ENCODE measurements at places on chromosomes 16 and 17.
A peak's percentile ranks its signal among the peaks of the same experiment; 100 is the strongest.

DNA sequence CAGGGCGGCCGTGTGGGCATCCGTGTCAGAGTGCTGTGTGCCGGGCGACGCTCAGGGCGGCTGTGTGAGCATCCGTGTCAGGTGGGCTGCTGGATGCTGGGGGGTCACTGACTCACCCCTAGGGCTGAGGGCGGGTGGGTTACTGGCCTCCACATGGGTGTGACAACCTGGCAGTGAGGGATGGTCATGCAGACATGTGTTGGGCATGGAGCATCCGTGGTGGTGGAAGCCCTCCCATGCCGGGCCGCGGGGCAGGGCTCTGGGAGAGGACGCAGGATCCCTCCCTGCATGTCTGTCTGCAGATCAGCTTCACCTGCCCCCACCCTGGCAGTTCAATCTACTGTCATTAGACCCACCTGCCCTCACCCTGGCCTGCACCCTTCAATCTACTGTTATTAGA, 56.3 kb downstream of the METRNL start:
- no peak for DNase-seq

DNA sequence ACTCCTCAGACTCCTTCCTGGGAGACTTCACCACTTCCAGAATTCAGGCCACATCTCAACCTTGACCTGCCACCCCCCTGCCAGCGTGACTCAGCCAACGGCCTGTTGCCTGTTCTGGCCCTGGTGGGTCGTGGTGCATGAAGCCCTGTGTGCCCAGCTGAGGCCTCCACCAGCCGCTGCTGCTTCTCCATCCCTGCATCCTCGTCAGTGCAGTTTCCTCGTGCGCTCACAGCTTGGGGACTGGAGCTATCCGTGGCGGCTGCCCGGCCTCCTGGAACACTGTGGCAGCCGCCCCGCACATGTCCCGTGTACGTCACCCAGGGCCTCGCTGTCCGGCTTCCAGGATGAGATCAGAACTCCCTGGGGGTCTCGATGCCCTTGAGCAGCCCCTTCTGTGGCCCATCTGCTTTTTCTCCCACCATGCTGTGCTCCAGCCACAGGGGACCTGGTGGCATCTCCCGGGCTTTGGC, 8.0 kb upstream of the TEDC2 start:
- DNase-seq, result no peak

DNA sequence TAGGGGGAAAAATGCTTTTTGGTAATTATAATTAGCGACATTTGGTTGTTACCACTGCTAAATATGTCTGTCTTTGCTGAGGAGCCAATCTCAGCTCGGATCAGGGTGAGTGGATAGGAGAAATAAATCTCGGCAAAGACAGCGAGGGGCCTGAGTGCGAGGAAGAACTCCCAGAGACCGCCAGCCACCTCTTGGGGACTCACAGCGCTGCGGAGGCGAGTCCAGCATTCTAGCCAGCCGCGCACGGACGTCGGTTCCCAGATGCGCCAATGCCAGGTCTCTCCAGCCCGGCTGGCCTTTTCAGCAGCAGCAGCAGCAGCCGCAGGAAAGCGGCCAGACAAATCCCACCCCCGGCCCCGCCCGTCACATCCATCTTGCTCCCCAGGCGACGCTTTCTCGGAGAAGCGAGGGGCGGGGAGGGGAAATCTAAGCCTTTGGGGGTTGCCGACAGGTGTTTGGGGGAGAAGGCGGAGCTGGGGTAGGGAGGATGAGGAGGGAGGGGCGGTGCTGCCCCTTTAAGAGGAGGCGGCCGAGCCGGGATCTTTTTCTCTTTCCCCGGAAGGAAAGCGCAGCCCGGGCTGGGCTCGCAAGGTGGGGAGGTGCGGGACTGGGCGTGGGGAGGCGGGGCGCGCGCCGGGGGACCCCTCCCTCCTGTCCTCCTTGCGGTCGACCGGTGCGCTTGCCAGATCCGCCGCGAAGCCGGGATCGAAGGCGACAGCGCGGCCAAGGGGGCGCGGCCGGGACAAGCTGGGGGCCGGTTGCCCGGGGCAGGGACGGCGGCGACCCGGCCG, at the start of gene ITGA3:
ITGA3 (plus strand) TSS at position 685 of the 791 bp plus-strand sequence. CDS start 330 bp downstream, outside the sequence.
- DNase-seq, result peak; percentile 75

DNA sequence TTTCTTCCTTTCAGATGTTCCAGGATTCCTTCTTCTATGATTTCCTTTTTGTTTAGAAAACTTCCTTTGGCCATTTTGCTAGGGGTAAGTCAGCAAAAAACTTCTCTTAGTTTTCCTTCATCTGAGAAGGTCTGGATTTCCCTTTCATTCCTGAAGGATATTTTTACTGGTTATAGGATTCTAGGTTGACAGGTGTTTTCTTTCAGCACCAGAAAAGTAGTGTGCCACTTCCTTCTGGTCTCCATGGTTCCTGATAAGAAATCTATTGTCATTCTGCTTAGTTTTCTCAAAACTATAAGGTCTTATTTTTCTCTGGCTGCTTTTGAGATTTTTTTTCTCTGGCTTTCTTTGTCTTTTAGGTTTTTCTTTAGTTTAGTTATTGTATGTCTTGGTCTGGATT, 27.6 kb downstream of the MPRIP start:
- no peak for DNase-seq

GRCh38 chr17:7989781-7990655, 12.4 kb upstream of the GUCY2D start:
- DNase-seq, result peak; percentile 69

DNA sequence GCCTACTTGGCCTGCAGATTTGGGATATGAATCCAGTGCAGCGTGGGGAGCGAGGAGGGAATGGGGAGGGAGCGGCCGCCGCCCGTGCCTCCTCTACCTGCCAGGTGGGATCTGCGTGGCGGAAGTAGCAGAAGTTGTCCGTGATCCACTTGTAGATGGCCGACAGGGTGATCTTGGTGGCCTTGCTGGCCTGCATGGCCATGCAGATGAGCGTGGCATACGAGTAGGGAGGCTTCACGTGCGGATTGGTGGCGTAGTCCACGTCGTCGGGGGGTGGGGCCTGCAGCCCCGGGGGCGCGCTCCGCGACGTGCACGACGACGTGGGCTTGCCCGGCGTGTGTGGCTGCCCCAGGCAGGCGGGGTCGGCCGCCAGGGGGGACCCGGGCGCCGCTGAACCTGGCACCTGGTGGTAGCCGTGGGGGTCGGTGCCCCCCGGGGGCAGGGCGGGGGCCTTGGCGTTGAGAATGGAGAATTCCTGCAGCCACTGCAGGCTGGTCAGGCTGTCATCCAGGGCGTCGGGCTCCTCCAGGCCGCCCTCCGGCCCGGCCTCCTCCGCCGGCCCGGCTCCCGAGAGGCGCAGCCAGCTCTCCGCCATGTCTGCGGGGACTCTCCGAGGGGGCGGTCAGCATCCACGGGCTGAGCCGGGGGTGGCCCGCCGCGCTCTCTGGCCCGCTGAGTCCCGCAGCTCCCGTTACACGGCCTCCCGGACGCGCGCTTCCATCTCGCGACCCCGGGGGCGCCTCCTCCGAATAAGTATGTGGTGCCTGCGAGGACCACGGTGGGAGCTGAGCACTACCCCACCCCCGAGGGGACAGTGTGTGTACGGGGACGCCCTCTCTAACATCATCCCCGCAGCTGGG, 1.0 kb downstream of the FOXJ1 start:
- no peak for DNase-seq

- peak; percentile 64 for DNase-seq
These were observed 41.5 kb downstream of the CYB5B start for GRCh38 chr16:69465881-69466280.

DNA sequence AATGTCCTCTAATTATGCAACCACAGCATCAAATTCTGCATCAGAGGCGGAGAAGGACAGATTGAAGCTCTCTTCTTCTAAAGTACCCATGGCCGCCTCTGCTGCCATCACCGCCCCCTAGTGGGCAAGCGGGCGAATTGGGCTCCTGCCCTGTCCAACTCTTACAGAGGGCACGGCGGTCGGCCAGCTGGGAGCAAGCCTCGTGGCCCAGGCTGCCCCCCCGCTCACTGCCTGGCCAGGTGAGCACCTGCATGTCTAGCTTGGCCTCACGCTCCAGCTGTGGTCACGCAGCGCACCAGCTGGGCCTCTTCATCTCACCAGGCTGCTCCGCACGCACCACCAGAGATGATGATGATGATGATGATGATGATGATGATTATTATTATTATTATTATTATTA, 146.1 kb upstream of the TOM1L1 start:
- no peak for DNase-seq

DNA sequence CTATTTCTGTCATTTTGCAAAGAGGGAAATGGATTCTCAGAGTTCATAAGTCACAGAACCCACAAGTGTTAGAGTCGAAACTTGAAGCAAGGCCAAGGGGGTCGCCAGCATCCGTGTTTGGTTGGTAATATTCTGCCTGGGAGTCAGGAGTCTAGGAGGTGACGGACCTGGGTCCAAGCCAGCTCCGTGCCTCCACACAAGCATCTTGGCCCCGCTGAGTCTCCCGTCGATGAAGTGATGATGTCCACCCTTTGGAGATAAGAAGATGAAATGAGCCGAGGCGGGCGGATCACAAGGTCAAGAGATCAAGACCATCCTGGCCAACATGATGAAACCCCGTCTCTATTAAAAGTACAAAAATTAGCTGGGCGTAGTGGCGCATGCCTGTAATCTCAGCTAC, 53.2 kb upstream of the TNRC6C start:
- DNase-seq, result no peak

- DNase-seq, result no peak
These were observed 36.7 kb downstream of the SNX11 start for GRCh38 chr17:48144231-48144630.

DNA sequence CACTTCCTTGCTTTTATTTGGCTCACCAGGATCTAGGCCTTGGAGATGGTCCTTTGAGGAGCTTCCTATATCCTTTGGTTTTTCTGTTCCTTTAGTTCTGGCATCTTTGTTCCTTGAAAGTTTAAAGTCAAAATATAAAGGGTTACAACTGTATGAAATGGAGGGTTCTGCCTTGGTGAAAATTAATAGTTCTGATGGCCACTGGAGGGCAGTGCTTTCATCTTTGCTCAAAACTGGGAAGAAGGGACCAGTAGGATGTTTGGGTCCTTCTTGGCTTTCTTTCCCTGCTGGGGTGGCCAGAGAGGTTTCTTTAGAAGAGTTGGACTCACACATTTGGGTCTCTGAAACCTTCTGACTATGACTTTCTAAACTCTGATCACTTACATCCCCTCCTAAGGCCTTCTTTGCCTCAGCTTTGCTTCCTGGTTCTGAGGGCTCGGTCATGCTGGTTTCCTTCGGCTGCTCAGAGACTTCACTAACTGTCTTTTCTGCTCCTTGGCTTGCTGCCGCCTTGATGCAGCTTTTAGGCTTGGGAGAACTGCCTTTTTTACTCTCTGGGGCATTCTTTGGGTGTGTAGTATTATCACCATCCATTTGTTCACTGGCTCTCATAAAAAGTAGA, 10.9 kb upstream of the ITGA2B start:
- no peak for DNase-seq

DNA sequence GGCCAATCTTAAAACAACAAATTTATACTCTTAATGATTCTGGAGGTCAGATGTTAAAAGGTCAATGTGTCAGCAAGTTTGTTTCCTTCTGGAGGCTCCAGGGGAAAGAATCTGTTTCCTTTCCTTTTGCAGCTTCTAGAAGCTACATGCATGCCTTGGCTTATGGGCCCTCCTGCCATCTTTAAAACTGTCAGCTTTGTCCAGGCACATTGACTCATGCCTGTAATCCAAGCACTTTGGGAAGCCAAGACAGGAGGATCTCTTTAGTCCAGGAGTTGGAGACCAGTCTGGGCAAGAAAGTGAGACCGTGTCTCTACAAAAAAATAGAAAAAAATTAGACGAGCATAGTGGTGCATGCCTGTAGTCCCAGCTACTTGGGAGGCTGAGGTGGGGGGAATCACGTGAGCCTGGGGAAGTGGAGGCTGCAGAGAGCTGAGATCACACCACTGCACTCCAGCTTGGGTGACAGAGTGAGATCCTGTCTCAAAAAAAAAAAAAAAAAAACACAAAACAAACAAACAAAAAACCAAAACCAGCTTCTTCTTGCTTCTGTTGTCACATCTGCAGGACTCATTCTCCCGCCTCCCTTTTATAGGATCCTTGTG, 58.3 kb downstream of the NOS2 start:
- no peak for DNase-seq

DNA sequence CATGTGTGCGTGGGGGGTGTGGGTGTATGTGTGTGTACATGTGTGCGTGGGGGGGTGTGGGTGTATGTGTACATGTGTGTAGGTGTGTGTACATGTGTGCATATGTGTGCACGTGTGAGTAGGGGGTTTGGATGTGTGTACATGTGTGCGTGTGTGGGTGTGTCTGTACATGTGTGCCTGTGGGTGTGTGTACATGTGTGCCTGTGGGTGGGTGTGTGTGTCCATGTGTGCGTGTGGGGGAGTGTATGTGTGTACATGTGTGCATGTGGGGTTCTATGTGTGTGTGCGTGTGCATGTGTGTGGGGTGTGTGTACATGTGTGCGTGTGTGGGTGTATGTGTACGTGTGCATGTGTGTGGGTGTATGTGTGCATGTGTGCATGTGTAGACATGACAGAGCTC, 129.1 kb downstream of the C16orf95 start:
- no peak for DNase-seq

DNA sequence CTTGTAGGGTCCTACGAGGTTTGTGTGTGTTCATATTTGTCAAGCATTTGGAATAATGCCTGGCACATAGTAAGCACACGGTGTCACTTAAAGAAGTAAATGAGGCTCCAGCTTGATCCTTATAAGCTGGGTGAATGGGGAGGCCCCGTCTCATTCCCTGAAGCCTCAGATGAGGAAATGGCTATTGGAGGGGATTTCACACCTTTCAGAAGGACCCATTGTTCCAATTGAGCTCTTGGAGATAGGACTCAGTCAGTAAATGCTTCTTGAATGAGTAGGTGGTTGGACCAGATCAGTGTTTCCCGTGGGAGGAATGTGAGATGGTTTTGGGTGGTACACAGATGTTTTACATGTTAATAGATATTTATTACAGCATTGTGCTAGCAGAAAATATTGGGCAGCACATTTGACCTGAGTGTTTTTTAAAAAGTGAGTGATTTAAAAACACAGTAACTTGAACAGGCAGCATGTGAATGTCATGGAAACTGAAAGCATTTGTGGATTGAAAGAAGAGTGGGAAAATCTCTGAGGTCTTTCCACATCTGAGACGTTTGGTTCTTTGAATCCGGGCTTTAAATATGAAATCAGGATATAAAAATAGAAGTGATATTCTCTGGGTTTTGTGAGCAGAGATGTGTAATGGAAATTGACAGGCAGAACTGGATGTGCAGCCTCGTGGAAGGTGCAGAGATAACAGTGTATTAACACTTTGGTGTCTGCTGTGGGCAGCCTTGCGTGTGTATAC, 36.4 kb upstream of the ARHGAP17 start:
- DNase-seq, result no peak

GRCh38 chr16:21619765-21620425, 20.5 kb downstream of the METTL9 start:
- peak; percentile 36 for DNase-seq

GRCh38 chr16:31471875-31472708, at the start of gene TGFB1I1:
Gene TGFB1I1, plus strand, starts transcription at chr16:31472152. Its CDS starts 37 bp downstream, at chr16:31472189.
- no peak for DNase-seq

DNA sequence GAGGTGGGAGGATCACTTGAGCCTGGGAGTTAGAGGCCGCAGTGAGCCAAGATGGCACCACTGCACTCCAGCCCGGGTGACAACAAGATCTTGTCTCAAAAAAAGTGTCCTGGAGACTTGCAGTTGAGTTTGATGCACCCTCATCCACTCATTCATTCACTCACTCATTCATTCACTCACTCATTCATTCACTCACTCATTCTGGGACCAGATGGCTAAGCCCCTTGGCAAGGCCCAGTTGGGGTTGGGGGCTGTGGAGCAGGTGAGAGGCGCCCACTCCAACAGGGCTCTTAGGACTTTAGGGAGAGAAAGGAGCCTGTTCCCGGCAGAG, 1.1 kb upstream of the AATK start:
- no peak for DNase-seq

Measured in putamen (tissue), 1 donor.